Smooth muscle cell of the umbilical artery (primary cell): ENCODE measurements at places on chromosomes 12 and 14. TPM values are rescaled to one million over a fixed set of nuclear protein-coding genes. Genes with fewer than 3 reads are reported as not detected.

Gene ZNF641
- 10.2 and 17.8 TPM in 2 replicates for total RNA-seq

Gene PAX9
- total RNA-seq = 0.05 TPM in 1 of 2 replicates, not detected in the other

Gene PDZRN4
- under 0.01 TPM in 1 of 2 replicates, not detected in the other for total RNA-seq

Gene LALBA
- not detected in 2 replicates for total RNA-seq

Gene WSCD2
- total RNA-seq = not detected in 2 replicates

Gene TDRD9
- total RNA-seq = 0.30 and 0.60 TPM in 2 replicates

Gene SCN8A
- 38.6 and 47.1 TPM in 2 replicates for total RNA-seq

Gene KITLG
- 15.3 and 43.1 TPM in 2 replicates for total RNA-seq

Gene MYO1H
- total RNA-seq = not detected in 2 replicates

Gene RNASE4
- total RNA-seq = 19.6 and 23.4 TPM in 2 replicates

Gene IL26
- total RNA-seq = not detected in 2 replicates

Gene ARHGEF40
- total RNA-seq = 50.5 and 81.2 TPM in 2 replicates

Gene MMP19
- 5.6 and 7.4 TPM in 2 replicates for total RNA-seq

Gene PDE3A
- total RNA-seq = 0.46 and 2.7 TPM in 2 replicates

Gene RASAL1
- not detected in 2 replicates for total RNA-seq

Gene TRPV4
- total RNA-seq = 0.30 and 0.32 TPM in 2 replicates

Gene HOXC12
- total RNA-seq = not detected in 2 replicates

Gene CLEC7A
- total RNA-seq = not detected in 2 replicates

Gene LTBR
- 52.1 and 63.8 TPM in 2 replicates for total RNA-seq

Gene UNC79
- total RNA-seq = under 0.01 and 0.18 TPM in 2 replicates

Gene IFI27
- 21.5 and 34.1 TPM in 2 replicates for total RNA-seq

Gene INSM2
- total RNA-seq = not detected in 2 replicates

Gene DCN
- 96.5 and 675 TPM in 2 replicates for total RNA-seq

Gene METTL25
- total RNA-seq = 6.1 and 9.5 TPM in 2 replicates

Gene PTPRQ
- 2.4 and 2.9 TPM in 2 replicates for total RNA-seq

Gene PTPRO
- total RNA-seq = 0.28 and 0.30 TPM in 2 replicates

Gene SCNN1A
- total RNA-seq = 0.28 and 0.30 TPM in 2 replicates

Gene FLVCR2
- 0.59 and 0.74 TPM in 2 replicates for total RNA-seq

Gene ADGRD1
- 0.05 and 2.4 TPM in 2 replicates for total RNA-seq

Gene SNAPC1
- total RNA-seq = 23.8 and 23.9 TPM in 2 replicates

Gene B4GALNT1
- 3.3 and 7.1 TPM in 2 replicates for total RNA-seq

Gene FOXG1
- total RNA-seq = under 0.01 TPM in 1 of 2 replicates, not detected in the other

Gene RTL1
- under 0.01 and 0.09 TPM in 2 replicates for total RNA-seq

Gene SERPINA5
- not detected in 2 replicates for total RNA-seq

Gene AKAP3
- total RNA-seq = 0.30 and 1.7 TPM in 2 replicates

Gene RPGRIP1
- not detected in 2 replicates for total RNA-seq

Gene XPOT
- 164 and 175 TPM in 2 replicates for total RNA-seq

Gene HELB
- total RNA-seq = 4.5 and 4.8 TPM in 2 replicates

Gene RD3L
- not detected in 2 replicates for total RNA-seq

Gene GTF2H3
- total RNA-seq = 61.5 and 80.3 TPM in 2 replicates
